C1 segment of cervical spinal cord (tissue), 14 donors: ENCODE measurements at places on chromosomes 6 and 20.

DNA sequence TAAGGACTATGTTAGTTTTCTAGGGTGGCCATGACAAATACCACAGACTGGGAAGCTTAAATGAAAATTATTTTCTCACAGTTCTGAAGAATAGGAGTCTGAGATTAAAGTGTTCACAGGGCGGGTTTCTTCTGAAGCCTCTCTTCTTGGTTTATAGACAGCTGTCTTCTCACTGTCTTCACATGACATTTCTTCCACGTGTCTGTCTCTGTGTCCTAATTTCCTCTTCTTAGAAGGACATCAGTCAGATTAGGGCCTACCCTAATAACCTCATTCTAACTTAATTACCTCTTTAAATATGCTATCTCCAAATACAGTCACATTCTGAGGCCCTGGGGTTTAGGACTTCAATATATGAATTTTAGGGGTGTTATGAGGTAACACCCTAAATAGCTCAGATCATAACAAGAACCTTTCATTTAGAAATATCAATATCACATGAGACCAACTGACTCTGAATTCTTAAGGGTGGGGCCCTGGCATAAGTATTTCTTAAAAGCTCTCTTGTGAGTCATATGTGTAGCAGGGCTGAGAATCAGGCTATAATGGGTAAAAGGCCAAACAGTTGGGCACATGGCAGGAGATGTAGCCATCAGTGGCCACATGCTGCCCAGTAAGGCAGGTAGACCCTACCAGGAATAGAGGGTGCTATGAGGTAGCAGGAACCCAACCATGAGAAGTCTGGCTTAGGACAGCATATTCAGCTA lies 62.0 kb upstream of the TENT5A start:
- no peak for DNase-seq

DNA sequence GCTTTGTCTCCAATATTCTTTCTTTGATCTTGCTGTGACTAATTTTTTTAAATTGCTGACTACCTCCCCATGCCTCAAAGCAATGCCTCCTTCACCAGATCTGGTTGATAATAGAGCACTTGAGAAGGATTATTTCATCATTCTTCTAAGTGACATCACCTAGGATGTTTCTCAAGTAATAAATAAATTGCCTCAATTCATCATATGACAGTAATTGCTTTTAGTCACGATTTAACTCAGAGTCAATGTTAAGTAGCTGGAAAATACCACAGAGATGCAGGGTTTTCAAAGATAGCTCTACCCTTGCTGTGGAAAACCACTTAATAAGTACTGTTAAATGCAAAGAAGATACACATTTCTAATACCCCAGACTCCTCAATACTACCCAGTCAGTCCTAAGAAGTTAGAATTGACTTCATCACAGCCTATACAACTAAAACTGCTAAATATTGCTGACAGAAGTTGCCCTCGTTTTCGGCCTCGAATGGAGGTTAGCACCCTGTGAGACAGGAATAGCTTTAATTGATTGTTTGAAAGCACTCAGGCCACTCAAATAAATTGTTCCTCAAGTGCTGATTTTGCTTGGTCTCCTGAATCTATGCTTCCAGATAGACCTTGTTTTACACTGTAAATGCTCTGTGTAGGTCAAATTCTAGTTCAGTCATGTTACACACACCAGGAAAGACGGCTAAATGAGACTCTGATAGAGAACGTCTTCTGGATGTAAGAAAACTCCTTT lies 640.6 kb upstream of the CHD6 start:
- DNase-seq, result no peak

- no peak for DNase-seq
Measured at GRCh38 chr20:12152996-12153395, 235.3 kb downstream of the BTBD3 start.

DNA sequence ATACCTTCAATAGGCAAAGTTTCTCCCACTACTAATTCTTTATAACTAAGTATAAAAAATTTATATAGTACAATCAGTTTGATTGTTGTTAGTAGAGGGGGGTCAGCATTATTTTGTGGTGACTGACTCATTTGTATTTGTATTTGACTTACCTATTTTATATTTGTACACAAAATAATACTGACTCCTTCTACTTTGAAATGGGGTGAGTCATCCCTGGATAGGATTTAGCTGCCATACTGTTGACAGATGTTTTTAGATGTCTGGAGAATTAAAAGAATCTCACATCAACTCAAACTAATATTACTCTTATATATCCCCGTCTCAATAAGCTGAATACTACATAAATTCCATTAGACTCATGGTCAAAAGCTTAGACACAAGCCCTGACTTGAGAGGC lies 114.9 kb downstream of the FRK start:
- DNase-seq, result no peak

GRCh38 chr20:8656335-8656734 lies 412.6 kb upstream of the PLCB4 start:
- no peak for DNase-seq

GRCh38 chr20:22680031-22680740 lies 95.8 kb upstream of the FOXA2 start:
- no peak for DNase-seq

- no peak for DNase-seq
Measured at GRCh38 chr6:11852061-11852651, 73.6 kb upstream of the ADTRP start.

- DNase-seq, result no peak
Measured at GRCh38 chr6:52307900-52308372, 23.4 kb upstream of the MCM3 start.

DNA sequence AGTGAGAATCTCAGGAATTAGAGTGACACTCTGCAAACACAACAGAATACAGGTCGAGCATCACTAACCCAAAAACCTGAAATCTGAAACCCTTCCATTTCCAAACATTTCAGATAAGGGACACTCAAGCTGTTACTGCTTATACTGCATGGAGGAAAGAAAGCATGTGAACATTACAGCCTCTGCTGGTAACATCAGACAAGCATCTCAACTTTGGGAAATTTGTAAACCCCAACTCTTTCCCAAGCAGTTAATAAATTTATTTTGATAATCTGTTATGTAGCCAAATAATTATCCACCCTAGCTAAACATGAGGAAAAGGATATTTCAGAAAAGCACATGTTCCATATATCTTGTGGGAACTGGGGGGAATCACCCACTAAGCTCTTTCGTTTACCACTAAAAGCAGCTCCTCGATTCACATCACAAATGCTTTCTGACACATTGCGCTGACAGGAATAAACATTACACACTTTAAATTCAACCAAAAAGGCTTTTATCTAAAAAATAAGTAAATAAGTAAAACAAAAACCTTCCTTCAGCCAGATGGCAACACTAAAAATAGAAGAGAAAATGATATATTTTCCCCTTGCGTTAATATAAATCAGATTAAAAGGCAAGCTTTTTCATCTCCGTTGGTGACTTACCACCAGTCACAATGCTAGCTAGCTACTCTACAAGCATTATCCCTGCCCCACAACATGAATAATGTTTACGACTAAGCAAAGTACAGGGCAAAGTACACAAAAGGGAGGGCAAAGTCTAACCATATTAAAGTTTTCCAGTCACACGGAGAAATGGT lies 120.8 kb downstream of the MAP7 start:
- DNase-seq, result no peak

DNA sequence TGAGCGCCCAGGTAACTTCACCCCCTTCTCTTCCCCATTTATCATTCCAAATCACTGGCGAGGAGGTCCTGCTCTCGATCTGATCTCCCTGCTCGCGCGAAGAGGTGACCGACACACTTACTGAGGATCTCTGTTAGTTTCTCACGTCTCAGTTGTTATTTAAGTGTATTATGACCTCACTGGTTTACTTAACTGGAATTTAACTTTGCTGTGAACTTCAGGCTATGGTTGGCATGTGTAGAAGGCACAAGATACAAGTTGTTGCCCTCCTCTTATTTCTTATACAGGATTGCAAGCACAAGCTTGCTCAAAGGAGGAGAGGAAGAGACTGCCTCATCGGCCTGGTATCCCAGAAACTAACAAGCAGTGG lies 1.2 kb downstream of the RNF217 start:
- DNase-seq, result no peak

GRCh38 chr6:29739136-29739881 lies 16.1 kb downstream of the HLA-F start:
- DNase-seq, result no peak

- DNase-seq, result no peak
Measured at GRCh38 chr6:63576985-63577712, 4.9 kb downstream of the LOC128125822 start.

- DNase-seq, result no peak
Measured at GRCh38 chr6:34867484-34867883, 20.4 kb downstream of the TAF11 start.

DNA sequence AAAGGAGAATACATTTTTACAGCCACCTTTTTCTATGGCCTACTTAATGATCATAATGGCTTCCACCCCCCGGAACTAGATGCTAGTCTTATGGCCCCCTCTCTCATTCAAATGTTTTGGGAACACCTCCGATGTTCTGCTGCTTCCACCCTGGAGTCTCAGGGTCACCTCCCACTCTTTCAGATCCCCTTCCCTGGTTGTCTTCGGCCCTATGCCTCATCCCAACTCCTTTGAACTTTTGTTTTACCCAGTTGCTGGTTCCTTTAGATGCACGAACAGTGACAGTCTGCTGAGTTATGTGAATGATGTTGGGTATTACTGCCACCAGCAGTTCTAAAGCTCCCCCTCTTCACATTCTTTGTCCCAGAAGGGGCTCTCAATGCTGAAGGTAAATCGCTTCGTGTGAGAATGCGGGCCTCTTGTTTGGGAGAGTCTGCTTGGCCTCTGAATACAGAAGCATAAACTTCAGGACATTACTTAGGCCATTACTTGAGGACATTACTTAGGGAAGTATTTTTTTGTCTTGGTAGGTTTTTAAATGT lies 309.1 kb downstream of the SOX4 start:
- DNase-seq, result no peak

DNA sequence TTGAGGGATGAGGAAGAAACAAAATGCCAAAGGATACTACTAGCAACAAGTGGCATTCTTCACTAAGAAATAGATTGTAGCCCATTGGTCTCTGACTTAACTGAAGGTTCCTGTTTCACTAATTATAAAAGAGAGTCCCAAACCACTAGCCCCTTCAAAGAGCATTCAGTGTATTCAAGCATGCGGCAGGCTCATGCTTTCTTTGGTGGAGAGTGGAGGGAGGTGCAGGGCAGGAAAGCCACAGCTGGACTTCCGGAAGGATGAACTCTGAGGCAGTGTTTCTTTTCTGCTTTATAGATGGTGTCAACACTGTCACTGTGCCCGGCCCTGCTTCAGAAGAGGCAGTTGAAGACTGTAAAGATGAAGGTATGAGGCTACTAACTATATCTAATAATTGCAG lies 636.1 kb downstream of the KIF16B start:
- no peak for DNase-seq

DNA sequence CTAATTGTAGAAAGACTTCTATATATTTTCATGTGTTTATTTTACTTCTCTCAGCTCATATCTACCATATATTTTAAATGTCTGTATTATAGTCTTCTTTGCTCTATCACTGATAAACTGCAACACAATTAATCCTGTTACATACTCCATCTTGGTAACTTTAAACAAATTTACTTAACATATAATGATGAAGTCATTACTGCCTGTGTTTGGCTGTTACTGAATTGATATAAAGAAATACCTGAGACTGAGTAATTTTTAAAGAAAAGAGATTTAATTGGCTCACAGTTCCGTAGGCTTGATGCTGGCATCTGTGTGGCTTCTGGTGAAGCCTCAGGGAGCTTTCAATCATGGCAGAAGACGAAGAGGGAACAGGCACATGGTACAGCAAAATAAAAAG lies 1480.4 kb downstream of the HACE1 start:
- no peak for DNase-seq

DNA sequence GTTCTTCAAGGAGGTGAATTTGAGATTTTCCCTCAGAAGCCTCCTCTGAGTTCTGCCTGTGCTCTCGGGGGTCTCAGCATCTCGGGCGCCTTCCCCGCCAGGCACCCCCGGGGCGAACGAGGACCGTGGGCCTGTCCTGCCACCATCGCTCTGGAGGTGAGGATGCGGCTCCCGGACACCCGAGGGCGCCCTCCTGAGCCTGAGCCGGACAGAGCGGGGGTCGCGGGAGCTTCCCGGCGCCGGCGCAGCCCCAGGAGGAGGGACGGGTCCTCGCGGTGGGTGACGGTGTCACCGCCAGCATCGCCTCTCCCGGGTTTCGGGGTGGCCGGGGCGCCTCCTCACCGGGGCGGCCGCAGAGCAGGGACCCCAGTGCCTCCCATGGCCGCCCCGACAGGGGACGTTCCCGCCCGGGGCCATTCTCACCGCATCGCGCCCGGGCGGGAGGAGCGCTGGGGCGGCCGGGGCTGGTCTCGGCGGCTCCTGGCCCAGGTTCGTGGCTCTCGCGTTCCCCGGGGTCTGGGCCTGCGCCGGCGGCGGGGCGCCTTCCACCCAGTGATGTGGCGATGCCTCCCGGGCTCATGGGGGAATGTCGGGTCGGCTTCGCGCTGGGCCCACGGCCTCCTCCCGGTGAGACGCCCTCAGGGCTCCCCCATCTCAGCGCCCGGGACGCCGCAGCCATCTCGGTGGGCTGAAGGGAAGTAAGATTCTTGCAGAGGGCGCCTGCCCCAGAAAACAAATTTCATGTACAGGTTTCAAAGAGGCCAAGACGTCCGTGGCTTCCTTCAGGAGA lies 210.5 kb downstream of the ERMARD start:
- DNase-seq, result no peak

- no peak for DNase-seq
Measured at GRCh38 chr6:71228461-71229041, 60.1 kb upstream of the OGFRL1 start.

DNA sequence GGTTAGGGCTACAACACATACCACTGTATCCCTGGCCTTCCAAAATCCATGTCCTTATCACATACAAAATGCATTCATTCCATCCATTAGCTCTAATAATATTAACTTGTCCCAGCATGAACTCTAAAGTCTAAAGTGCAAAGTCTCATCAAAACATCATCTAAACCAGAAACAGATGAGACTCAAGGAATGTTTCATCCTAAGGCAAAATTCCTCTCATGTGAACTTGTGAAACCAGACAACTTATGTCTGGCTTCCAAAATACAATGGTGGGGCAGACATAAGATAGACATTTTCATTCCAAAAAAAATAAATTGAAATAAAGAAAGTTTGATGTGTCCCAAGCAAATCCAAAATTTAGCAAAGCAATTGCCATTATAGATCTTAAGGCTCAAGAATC lies 257.4 kb downstream of the HTR1B start:
- DNase-seq, result no peak

DNA sequence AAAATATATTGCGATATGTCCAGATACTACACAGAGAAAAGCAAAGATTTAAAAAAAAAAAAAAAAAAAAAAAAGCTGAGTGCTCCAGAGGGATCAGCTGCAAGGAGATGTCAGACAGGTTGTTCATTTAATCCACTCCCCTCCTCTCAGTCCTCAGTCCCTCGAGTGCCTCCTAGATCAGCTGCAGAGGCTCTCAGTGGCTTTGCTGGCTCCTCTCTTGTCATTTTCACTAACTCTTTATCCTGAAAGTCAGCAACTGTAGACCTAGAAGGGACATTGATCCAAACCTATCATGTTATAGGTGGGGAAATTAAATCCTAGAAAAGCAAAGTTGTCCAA lies 61.6 kb downstream of the KIAA0319 start:
- DNase-seq, result no peak
